ENCODE measurements at places on chromosomes 2 and 18. TPM values are rescaled to one million over a fixed set of nuclear protein-coding genes. Genes with fewer than 3 reads are reported as not detected.

The TCF23 gene
- total RNA-seq = not detected

The LYPD6 gene
- total RNA-seq = 1.8 TPM

The SDC1 gene
- total RNA-seq = 0.47 TPM

The FOSL2 gene
- total RNA-seq = 57.5 TPM

The ERFE gene
- 0.66 TPM for total RNA-seq

The LCT gene
- total RNA-seq = not detected

The EMILIN1 gene
- 11.1 TPM for total RNA-seq

The LYG1 gene
- 0.27 TPM for total RNA-seq

The ACVR1C gene
- total RNA-seq = not detected

The KIF1A gene
- not detected for total RNA-seq

The STPG4 gene
- total RNA-seq = 0.09 TPM

The RAB31 gene
- total RNA-seq = 24.9 TPM

The HAAO gene
- total RNA-seq = 0.09 TPM

The SLC20A1 gene
- total RNA-seq = 85.7 TPM

The SCN2A gene
- total RNA-seq = under 0.01 TPM

The LRRFIP1 gene
- 153 TPM for total RNA-seq

The HOXD10 gene
- not detected for total RNA-seq

The GAL3ST2 gene
- not detected for total RNA-seq

The FEV gene
- total RNA-seq = not detected

The ALPG gene
- not detected for total RNA-seq

The SERPINB13 gene
- not detected for total RNA-seq

The COL5A2 gene
- total RNA-seq = 325 TPM

The PSD4 gene
- total RNA-seq = 0.66 TPM

The ERBB4 gene
- under 0.01 TPM for total RNA-seq

The ASB1 gene
- total RNA-seq = 30.5 TPM

The RAB6C gene
- not detected for total RNA-seq

The KLHL41 gene
- 0.09 TPM for total RNA-seq

The FMNL2 gene
- total RNA-seq = 40.3 TPM
